Ascending aorta (tissue), 2 donors: ENCODE measurements at places on chromosomes 7 and 10.

DNA sequence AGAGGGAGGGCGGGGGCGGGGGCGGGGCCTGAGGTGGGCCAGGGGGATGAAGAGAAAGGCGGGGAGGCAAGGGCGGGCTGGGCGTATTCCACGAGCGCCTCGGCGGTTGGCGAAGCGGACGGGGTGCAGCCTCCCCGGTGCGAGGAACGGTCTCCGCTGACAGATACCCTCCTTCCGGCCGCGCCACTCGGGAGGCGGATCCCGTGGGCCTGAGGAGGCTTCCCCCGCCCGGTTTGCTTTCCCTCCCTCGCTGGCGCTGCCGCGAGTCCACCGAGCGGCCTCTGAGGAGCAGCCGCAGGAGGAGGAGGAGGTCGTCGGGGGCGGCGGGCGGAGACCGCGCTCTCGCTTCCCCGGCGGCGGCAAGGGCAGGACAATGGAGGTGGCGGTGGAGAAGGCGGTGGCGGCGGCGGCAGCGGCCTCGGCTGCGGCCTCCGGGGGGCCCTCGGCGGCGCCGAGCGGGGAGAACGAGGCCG is at the start of gene TRIM24:
TSS of gene TRIM24 (plus strand) at position 84 of the 473 bp plus-strand sequence. CDS start at position 374, 290 bp downstream.
- no peak for DNase-seq

GRCh38 chr10:104641187-104641936 is at the start of gene SORCS3:
Gene SORCS3 (plus strand): TSS chr10:104641290.
- H3K4me1 ChIP-seq = no peaks in the 10 kb centered on the region
- H3K36me3 ChIP-seq = no peaks in the 10 kb centered on the region
- H3K27me3 ChIP-seq = peaks cover 8% of the 10 kb centered on the region
- DNase-seq = no peak

- peak overlapping the region; percentile 70 for H3K4me3 ChIP-seq
- peak overlapping the region; percentile 98 for H3K27ac ChIP-seq
- no peaks in the 10 kb centered on the region for H3K4me1 ChIP-seq
- no peak for DNase-seq
- H3K36me3 ChIP-seq = no peaks in the 10 kb centered on the region
Observed at GRCh38 chr10:119595134-119595675, 1.6 kb downstream of the TIAL1 start.

DNA sequence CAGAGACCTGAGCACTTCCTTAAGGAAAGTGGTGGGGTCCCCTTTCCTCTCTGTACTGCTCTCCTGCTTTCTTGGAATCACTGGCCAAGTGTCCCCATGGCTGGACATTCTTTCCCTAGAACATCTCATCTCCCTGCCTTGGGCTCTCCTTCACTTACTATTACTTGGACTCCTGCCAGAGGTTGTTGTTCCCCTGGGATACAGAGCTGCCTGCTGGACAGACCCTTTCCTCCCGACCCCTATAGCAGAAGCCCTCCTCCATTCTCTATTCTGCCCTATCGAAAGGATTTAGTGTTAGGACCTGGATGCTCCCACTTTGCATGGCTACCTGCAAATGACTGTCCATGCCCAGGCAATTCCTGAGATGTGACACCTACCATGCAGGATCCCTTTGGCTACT is 164.3 kb upstream of the PODXL start:
- H3K36me3 ChIP-seq = no peaks in the 10 kb centered on the region
- no peaks in the 10 kb centered on the region for H3K27me3 ChIP-seq
- no peak for DNase-seq
- H3K4me1 ChIP-seq = no peaks in the 10 kb centered on the region

GRCh38 chr7:116998567-116999175 is 45.4 kb downstream of the ST7 start:
- H3K27me3 ChIP-seq = no peaks in the 10 kb centered on the region
- no peak overlapping the region for H3K4me3 ChIP-seq
- H3K27ac ChIP-seq = no peak overlapping the region
- no peaks in the 10 kb centered on the region for H3K4me1 ChIP-seq

DNA sequence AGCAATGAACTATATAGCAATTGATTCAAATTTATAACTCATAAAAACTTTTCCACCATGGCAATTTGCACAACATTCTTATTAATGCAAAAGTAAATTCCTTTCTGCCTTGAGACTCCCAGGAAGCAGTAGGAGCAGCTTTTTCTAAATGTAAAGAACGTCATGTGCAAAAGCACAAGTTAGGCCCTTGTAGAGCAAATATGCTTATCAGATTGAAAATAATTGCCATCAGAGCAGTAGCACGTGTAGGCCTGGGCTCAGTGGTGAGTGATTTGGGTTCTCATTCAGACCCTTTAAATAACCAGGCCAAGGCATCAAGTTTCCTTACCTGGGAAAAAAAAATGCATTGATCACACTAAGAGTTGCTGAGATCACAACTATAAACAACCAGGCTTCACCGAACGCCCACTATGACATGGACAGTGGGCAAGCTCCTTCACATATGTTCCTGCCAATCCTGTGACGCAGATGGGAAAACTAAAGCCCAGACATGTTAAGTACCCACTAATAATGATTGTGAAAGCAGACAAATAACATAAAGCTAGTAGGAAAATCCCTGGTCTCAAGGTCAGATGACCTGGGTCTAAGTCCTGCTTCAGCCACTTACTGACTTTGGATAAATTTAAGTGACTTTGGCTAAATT is 22.1 kb upstream of the SAR1A start:
- H3K27me3 ChIP-seq = no peaks in the 10 kb centered on the region
- H3K27ac ChIP-seq = no peak overlapping the region
- no peaks in the 10 kb centered on the region for H3K4me1 ChIP-seq
- no peak for DNase-seq
- no peak overlapping the region for H3K4me3 ChIP-seq

DNA sequence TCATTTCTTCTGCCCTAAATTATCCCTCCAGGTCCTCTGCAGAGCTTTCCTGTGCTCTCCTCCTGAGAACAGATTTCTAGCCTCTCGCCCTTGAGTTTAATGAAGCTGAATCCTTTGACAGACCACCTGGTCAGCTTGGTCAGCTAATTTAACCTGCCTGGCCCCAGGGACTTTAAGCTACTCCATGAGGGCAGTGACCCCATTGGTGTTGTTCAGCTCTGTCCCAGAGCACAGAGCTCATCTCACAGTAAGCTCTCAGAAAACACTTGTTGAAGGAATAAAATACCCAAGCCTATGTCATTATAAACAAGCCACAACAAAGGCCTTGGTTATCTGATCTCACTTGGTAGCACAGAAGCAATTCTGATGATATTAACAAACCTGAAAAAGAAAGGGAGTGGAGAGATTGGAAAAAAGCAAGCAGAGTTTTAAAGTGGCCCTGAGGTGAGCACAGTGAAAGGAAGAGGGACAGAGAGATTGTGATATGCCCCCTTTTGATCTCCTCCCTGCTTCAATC is 24.4 kb downstream of the SLC26A4 start:
- no peak overlapping the region for H3K27ac ChIP-seq
- no peaks in the 10 kb centered on the region for H3K4me1 ChIP-seq
- H3K27me3 ChIP-seq = no peaks in the 10 kb centered on the region
- DNase-seq = no peak
- no peaks in the 10 kb centered on the region for H3K36me3 ChIP-seq

- no peaks in the 10 kb centered on the region for H3K27me3 ChIP-seq
- DNase-seq = no peak
Observed at GRCh38 chr7:33534833-33535232, 370.5 kb upstream of the BMPER start.

DNA sequence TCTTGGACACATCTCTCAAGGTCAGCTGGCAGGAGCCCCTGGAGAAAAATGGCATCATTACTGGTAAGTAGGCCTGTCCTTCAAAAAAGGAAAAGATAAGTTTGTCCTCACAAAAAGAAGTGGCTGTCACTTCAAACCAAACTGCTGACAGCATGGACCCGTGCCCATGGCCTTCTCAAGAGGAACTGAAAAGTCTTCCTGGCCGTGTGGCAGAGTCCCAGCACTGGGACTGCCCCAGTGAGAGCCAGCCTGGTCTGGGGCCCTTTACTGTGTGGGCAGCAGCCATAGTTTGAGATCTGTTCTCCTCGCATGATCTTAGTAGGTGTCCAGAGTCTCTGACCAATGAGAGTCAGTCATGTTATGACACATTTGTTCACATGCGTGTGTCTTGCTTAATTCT is 614.2 kb upstream of the FOXK1 start:
- H3K27me3 ChIP-seq = no peaks in the 10 kb centered on the region
- H3K36me3 ChIP-seq = no peaks in the 10 kb centered on the region
- H3K27ac ChIP-seq = no peak overlapping the region
- H3K4me3 ChIP-seq = no peak overlapping the region
- H3K4me1 ChIP-seq = no peaks in the 10 kb centered on the region
- no peak for DNase-seq

DNA sequence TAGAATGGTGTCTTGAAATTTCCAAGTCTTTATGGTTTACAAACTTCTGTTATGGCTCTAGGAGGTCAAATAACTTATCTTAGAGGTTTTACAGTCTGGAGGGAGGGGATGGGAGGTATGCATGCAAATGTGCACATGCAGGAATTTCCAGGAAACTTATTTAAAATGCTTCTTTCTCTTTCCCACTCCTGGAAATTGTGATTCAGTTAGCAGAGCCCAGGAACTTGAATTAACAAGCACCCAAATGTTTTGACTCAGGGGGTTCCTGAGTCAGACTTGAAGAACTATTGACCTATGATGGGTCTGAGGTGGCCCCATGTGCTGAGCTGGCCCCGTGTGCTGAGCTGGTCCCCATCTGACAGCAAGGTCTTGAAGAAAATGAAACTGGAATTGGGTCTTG is 669.4 kb downstream of the INHBA start:
- no peak overlapping the region for H3K27ac ChIP-seq
- H3K4me3 ChIP-seq = no peak overlapping the region
- H3K36me3 ChIP-seq = peaks cover 8% of the 10 kb centered on the region
- H3K4me1 ChIP-seq = no peaks in the 10 kb centered on the region

GRCh38 chr7:100681491-100682227 is 8.1 kb downstream of the GNB2 start:
- no peak for DNase-seq
- no peak overlapping the region for H3K27ac ChIP-seq
- H3K4me1 ChIP-seq = no peaks in the 10 kb centered on the region
- H3K4me3 ChIP-seq = no peak overlapping the region
- H3K27me3 ChIP-seq = no peaks in the 10 kb centered on the region
- peaks cover 91% of the 10 kb centered on the region for H3K36me3 ChIP-seq

DNA sequence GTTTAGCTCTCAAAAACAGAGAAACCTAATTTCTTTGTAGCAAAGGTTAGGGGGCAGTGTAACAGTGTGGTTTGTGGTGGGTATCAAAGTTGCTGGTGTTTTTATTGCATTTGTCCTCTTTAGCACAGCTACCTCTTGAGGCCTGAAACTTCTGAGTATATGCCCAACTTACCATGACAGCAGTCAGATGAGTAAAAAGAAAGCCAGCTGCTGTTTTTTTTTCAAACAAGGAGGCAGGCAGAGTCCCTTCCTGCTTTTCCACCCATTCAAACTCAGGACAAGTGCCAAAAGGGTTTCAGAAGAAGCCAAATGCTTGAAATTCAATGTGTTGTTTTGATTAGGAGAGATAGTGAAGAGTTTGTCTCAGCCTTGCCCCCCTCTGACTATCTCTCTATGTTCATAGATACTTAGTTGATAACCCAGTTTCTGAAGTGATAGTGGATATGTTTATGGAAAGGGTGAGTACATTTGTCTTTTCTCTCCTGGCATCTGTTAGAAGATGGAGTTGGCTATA is 23.1 kb downstream of the GBF1 start:
- H3K4me3 ChIP-seq = no peak overlapping the region
- H3K27me3 ChIP-seq = no peaks in the 10 kb centered on the region
- no peak for DNase-seq
- H3K4me1 ChIP-seq = peaks cover 28% of the 10 kb centered on the region
- no peaks in the 10 kb centered on the region for H3K36me3 ChIP-seq

- no peaks in the 10 kb centered on the region for H3K36me3 ChIP-seq
- peaks cover 24% of the 10 kb centered on the region for H3K4me1 ChIP-seq
- no peaks in the 10 kb centered on the region for H3K27me3 ChIP-seq
- H3K27ac ChIP-seq = no peak overlapping the region
Observed at GRCh38 chr7:100606313-100606712, 4.2 kb downstream of the PCOLCE start.

GRCh38 chr10:4916086-4916716 is 47.0 kb upstream of the AKR1C1 start:
- H3K4me1 ChIP-seq = no peaks in the 10 kb centered on the region
- H3K36me3 ChIP-seq = no peaks in the 10 kb centered on the region
- no peak for DNase-seq
- no peak overlapping the region for H3K27ac ChIP-seq

GRCh38 chr7:34837801-34838201 is 179.8 kb downstream of the NPSR1 start:
- H3K27me3 ChIP-seq = no peaks in the 10 kb centered on the region
- H3K27ac ChIP-seq = no peak overlapping the region
- no peaks in the 10 kb centered on the region for H3K36me3 ChIP-seq
- no peak overlapping the region for H3K4me3 ChIP-seq

GRCh38 chr10:28668363-28669226 is 8.7 kb upstream of the BAMBI start:
- peak overlapping the region; percentile 65 for H3K27ac ChIP-seq
- H3K4me3 ChIP-seq = peak overlapping the region; percentile 64
- no peaks in the 10 kb centered on the region for H3K4me1 ChIP-seq
- no peaks in the 10 kb centered on the region for H3K36me3 ChIP-seq
- no peaks in the 10 kb centered on the region for H3K27me3 ChIP-seq

DNA sequence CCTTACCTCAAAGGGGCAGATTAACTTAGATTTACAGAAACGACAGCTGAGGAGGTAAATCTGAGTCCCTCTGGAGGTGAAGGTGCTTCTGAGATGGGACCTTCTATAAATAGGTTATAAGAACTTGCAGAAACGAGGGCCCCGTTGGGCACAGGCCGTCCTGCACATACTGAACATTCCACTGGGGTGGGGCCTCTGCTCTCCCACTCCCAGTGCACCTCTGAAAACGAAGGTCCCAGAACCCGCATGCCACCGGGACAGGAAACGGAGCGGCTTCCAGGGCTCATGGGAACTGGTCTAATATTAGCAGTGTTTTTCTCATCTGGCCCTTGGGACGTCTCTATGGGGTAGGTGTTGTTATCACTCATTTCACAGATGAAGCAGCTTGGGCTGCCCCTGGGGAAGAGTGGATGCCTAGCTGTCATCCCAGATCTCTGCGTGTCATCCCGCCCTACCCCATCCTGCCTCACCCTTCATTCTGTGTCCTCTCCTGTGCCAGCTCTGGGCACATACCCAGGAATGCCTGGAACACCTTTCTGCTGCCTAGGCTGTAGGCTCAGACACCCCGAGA is 19.6 kb downstream of the C10orf62 start:
- no peak overlapping the region for H3K4me3 ChIP-seq
- peak overlapping the region; percentile 73 for H3K27ac ChIP-seq
- H3K4me1 ChIP-seq = no peaks in the 10 kb centered on the region
- no peak for DNase-seq
